ENCODE measurements at places on chromosomes 3 and 15. TPM values are rescaled to one million over a fixed set of nuclear protein-coding genes. Genes with fewer than 3 reads are reported as not detected.

- DNase-seq = no peak
- no peaks in the 10 kb centered on the region for H3K27me3 ChIP-seq
- no peaks in the 10 kb centered on the region for H3K4me1 ChIP-seq
- peaks cover 6% of the 10 kb centered on the region for H3K36me3 ChIP-seq
- H3K27ac ChIP-seq = no peak overlapping the region
These were observed 34.6 kb downstream of the HSPBAP1 start for GRCh38 chr3:122758877-122759560.

DNA sequence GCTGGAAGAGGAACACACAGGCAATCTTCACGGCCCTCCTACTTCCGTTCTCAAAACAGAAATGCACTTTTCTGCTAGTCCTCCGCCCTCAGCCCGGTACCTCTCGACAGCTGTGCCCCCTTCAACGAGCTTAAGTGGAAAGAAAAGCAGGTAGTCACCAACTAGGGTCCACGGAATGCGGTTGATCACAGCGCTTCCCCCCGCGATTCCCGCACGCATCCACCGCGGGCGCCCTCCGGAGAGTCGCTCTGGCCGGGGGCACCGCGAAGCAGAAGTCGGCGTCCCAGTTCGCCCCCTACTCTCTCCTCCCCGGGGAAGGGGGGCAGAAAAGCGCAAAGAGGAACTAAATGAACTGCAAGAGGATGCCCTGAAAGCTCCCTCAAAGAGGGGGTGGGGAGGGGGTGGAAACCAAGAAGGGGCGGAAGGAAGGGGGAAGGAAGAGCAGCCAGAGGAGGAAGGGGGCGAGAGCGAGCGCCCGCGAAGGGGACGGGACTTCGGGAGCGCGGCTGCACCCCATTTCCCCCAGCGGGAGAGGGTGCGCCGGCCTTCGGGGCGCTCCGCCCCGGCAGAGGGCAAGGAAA, 738 bp downstream of the ACAP2 start:
- no peaks in the 10 kb centered on the region for H3K27me3 ChIP-seq
- peak overlapping the region; percentile 99 for H3K27ac ChIP-seq
- H3K4me3 ChIP-seq = peak overlapping the region; percentile 94
- no peaks in the 10 kb centered on the region for H3K36me3 ChIP-seq
- H3K4me1 ChIP-seq = peaks cover 6% of the 10 kb centered on the region

DNA sequence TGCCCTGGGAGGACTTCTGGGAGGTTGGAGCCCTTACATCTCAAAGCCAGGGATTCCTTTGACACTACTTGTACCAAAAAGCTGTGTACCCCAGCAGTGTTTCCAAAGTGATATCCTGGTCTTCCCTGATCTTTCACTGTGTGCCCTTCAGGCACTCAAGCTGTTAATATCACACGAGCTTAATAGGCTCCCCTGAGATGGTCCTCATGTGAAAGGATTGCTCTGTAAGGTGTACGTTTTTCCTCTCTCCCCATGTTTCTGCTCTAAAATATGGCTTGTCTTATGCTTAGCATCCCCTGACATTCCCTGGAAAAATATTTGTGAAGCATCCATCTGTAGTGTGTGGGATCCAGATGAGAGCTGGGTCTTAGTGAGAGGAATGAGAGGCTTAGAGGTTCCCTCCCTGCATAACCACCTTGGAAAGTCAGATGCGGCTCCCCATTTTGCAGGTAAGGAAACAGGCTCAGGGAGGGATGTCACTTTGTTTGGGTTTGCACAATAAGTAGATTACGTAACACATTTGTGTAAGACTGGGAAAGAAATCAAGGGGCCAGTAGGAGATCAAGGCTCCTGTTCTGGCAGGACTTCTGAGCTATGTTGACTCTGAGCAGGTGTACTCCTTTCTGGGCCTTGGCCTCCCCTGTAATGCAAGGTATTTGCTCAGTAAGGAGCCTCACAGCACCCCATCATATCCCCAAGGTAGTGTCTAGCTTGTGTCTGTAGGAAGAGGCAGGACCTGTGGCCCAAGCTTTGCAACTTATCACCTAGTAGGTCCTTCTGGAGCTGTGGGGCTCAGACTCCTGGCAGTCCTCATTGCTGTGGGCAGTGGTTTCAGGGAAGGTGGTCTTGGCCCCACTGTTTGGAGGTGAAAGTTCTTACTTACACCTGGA, 667 bp upstream of the ACOX2 start:
- no peaks in the 10 kb centered on the region for H3K27me3 ChIP-seq
- DNase-seq = no peak
- H3K36me3 ChIP-seq = no peaks in the 10 kb centered on the region
- H3K4me1 ChIP-seq = peaks cover 38% of the 10 kb centered on the region

GRCh38 chr15:66101715-66102395, 151.7 kb downstream of the MEGF11 start:
- H3K4me3 ChIP-seq = no peak overlapping the region
- H3K36me3 ChIP-seq = no peaks in the 10 kb centered on the region
- H3K27me3 ChIP-seq = no peaks in the 10 kb centered on the region
- no peak for DNase-seq
- H3K27ac ChIP-seq = no peak overlapping the region

The GUCA1C gene
- total RNA-seq = not detected

GRCh38 chr15:72141171-72142084, 23.2 kb downstream of the SENP8 start:
- DNase-seq = no peak
- H3K27ac ChIP-seq = no peak overlapping the region
- H3K4me3 ChIP-seq = no peak overlapping the region

The OR5K2 gene
- not detected for total RNA-seq

GRCh38 chr3:175288621-175289020, 429.5 kb downstream of the NAALADL2 start:
- H3K27ac ChIP-seq = no peak overlapping the region
- no peak overlapping the region for H3K4me3 ChIP-seq
- H3K4me1 ChIP-seq = no peaks in the 10 kb centered on the region
- H3K36me3 ChIP-seq = no peaks in the 10 kb centered on the region
- DNase-seq = no peak

GRCh38 chr15:68343579-68344225, 66.2 kb downstream of the FEM1B start:
- no peak overlapping the region for H3K27ac ChIP-seq
- H3K4me3 ChIP-seq = no peak overlapping the region
- no peak for DNase-seq
- peaks cover 38% of the 10 kb centered on the region for H3K4me1 ChIP-seq
- no peaks in the 10 kb centered on the region for H3K36me3 ChIP-seq

DNA sequence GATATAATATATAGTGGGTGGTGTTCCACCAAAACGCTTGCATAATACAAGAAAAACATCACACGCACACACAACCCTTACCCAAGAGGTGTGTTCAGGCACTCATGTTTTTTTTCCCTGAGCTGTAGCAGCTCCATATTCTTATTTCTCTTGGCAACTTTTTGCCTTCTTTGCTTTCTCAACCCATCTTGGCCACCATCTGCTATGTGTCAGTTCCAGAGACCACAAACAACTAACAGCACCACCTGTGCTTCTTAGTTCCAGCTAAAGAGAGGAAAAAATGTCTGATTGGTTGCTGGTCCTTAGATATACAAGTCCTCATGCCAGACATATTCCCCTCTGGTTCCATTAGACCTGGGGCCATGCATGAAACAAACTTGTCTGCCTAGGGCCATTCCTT, 11.9 kb downstream of the ACTC1 start:
- no peak overlapping the region for H3K27ac ChIP-seq
- no peaks in the 10 kb centered on the region for H3K27me3 ChIP-seq
- no peaks in the 10 kb centered on the region for H3K4me1 ChIP-seq

DNA sequence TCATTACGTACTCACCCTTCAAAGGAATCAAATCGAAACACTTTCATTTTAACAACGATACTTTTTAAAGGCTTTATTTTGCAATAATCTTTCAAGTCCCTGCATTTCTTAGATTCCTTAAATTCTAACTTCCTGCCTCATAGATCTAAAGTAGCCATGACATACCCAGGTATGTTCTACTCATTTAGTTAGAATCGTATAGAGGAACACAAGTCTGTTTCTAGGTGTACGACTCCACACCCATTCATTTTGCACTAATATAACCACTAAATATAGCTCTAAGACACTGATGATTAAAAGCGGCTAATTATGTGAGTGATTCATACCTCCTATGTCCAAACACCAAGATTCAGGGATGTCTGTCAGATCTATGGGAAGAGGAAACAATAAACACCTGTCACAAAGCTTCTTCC, 1.3 kb downstream of the ATP13A3 start:
- H3K27ac ChIP-seq = peak overlapping the region; percentile 96
- H3K27me3 ChIP-seq = no peaks in the 10 kb centered on the region
- no peaks in the 10 kb centered on the region for H3K36me3 ChIP-seq
- H3K4me1 ChIP-seq = peaks cover 32% of the 10 kb centered on the region
- peak overlapping the region; percentile 61 for H3K4me3 ChIP-seq

The PLAAT1 gene
- total RNA-seq = 3.4 TPM

DNA sequence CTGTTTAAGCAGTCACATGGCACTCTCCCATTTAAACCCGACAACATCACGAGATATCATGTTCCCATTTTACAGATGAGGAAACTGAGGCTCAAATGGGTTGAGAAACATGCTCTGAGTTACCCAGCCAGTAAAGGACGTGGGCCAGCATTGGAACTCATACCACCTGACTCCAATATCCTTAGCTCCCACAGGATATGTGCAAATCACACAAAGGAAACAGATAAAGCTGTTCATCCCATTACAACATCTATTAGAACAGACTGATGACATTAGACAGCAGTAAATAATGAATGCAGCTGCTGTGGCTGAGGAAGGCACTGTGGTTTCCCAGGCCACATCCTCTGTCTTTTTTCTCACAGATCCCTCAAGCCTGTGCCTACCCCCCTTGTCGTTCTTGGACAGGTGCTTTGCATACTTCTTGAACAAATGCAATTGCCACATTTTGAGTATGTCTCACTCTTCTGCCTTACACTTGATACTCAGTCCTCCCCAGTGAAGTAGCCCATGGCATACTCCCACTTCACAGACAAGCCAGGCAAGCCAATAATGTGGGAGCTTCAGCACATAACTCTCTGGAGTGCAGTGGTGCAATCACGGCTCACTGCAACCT, 17.7 kb downstream of the FRMD4B start:
- H3K4me3 ChIP-seq = no peak overlapping the region
- no peaks in the 10 kb centered on the region for H3K36me3 ChIP-seq
- H3K4me1 ChIP-seq = peaks cover 5% of the 10 kb centered on the region
- H3K27ac ChIP-seq = no peak overlapping the region
- no peaks in the 10 kb centered on the region for H3K27me3 ChIP-seq
- DNase-seq = no peak

DNA sequence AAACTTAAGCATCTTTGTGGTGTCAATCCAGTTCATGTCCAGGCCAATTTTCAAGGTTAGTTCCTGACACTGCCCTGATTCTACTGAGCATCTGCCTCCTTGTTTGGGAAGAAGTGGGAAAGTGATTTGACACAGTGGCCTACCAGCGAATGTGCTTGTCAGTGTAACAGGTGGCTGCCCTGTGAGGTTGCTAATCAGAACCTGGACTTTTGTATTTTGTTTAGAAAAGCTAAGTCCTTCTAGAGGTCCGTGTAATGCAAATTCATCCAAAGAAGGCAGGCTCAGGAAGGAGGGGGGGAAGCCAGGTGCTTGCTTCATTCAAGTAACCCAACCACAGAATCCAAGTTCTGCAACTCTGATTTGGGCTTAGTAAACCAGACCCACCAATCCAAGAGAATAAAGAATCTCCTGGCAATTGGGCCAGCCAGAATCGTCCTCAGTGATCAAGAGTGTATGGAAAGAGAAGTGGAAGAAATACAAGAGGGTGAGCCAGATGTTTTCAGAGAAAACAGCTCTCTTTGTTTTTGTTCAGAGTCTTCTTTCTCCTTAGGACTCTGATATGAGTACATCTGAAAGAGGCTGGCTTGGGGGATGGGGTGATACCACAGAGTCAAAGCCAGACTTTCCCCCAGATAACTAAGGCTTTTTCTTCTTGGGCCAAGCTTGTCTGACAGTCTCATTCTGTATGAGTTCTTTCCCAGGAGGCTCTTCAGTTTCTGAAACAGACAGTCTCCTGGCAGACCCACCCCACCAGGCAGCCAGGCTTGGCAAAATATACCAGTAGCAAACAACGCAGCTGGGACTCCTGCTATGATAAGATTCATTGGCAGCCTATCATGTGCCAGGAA, 508.9 kb upstream of the TBL1XR1 start:
- no peaks in the 10 kb centered on the region for H3K36me3 ChIP-seq
- H3K4me3 ChIP-seq = no peak overlapping the region
- H3K27me3 ChIP-seq = no peaks in the 10 kb centered on the region
- H3K27ac ChIP-seq = peak overlapping the region; percentile 12
- no peaks in the 10 kb centered on the region for H3K4me1 ChIP-seq

All from esophagus squamous epithelium (tissue), 5 donors.